ENCODE measurements at places on chromosomes 12 and 14.

DNA sequence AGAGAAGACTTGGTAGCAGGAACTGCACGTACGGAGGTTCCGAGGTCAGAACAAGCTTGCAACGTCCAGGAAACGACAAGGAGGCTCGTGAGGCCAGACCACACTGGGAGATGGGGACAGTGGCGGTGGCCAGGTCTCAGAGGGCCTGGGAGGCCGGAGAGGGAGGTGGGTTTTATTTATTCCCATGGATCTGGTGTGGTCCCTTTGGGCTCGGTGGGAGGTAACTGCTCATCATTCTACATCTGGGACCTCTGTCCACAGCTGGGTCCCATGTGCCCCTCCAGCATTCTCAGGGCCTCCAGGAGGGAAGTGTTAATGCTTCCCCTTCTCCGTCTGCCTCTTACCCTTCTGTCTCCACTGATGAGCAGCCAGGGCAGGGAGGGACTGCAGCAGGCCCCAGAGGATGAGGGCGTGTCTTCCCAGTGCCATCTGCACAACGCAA, 35.7 kb upstream of the NCOR2 start:
- peak; percentile 42 for DNase-seq

DNA sequence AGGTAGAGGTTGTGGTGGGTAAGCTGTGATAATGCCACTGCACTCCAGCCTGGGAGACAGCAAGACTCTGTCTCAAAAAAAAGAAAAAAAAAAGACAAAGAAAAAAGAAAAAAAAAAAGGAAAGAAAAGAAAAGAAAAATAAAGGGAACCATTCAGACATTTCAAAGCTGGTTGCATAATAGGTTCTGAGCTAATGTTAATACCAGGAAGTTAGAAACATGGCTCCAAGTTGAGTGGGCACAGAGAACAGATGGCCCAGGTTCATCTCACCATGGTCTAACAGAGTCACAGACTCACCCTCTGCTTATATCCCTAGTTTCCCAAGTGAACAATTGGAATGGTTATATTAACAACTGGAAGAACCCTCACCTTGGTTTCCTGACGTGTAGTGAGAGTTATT, 17.4 kb upstream of the ZDHHC17 start:
- no peak for DNase-seq

- DNase-seq, result no peak
These were observed 173.6 kb downstream of the TTC8 start for GRCh38 chr14:88998027-88998426.

DNA sequence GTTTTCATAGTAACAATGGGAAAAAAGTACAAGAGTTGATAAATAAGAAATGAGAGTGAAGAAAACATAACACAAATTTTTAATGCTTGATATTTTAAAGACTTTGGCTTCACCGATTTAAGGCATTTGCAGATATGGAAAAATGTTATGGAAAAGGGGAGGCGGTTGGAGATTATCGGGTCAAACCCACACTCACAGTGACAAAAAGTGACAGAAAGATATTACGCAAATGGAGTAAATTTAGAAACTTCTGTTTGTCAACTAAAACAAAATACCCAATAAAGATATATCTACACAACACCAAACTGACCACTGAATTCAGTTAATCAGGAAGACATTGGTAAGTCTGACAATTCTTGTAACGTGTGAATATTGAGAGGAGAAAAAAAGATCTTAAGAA, 2.5 kb downstream of the PPP1R12A start:
- no peak for DNase-seq

DNA sequence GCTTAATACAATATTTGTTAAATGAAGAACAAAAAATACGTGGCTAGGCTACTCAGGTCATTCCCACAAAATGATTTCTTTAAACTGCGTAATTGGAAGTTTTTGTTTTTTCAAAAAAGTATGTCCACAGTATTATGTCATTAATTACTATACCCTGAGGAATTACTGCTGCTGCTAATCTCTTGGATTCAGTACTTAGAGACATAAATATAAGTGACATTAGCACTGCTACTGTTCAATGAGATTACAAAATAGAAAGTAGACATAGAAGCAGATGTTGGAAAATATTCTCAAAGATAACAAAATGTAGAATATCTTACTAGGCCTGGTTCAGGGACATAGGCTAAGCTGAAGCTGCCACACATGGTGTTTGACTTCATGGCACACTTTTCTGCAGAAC, 36.3 kb downstream of the HMGA2 start:
- DNase-seq, result no peak

DNA sequence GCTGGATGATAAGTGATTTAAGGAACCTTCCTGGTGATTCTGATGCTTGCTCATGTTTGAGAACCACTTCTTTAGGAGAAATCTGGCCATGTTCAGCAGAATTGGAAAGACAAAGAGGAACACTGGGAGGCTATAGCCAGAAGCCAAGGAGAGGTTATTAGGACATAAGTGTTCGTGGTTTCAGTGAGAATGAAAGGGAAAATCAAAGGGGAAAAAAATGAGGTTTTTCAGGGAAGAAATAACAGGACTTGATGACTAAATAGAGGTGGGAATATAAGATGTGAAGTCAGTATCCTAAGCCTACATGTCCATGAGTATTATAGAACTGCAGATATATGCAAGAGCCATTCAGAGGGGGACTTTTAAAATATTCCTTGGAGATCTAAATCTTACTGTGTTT, 95.6 kb downstream of the DAAM1 start:
- DNase-seq, result no peak

DNA sequence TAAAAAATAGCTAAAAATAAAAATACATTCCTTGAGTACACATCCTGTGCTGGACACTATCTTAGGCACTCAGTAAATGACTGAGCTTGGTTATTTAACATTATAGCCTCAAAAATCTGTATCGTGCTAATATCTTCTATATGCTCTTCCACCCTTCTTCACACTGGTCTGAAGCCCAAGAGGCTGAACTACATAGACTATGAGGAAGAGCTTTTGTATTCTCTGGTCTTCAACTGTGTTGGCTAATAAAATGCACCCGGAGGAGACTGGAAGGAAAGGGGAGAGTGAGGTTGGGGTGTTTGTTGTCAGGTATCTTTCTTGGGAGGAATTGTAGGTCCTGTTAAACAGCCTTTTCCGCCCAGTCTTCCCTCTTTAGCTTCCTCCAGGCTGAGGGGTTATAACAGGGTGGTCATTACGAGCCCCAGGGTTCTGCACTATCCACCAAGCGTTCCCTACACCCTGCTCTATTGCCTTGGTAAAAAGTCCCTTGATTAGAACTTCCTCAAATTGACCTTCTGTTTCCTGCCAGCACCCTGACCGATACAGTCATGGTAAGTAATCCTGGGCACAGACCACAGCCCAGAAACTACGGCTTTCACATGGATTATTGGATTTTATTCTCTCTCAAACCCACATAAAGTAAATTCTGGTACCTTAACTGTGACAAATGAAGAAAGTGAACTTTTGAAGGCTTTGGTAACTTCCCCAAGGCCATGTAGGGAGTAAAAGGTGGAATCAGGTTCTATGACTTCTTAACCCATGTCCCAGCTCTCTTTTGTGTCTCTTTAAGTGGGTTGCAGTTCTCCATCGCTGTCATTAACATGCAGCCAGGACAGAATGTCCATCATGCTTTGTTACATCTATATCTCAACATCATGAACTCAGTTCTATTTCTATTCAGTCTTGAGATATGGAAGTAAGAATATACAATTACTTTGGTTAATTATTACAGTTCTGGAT, 71.3 kb downstream of the PTHLH start:
- DNase-seq, result no peak

- no peak for DNase-seq
These were observed 8.9 kb downstream of the FANCM start for GRCh38 chr14:45144658-45145057.

- DNase-seq, result no peak
These were observed 157.4 kb downstream of the EFCAB11 start for GRCh38 chr14:89797148-89797547.

All from fibroblast of skin of scalp (primary cell).